B cell (primary cell): ENCODE measurements at places on chromosomes 16 and 17.

GRCh38 chr16:56041556-56042140 lies 149.6 kb upstream of the GNAO1 start:
- DNase-seq, result peak; percentile 35

GRCh38 chr17:69528035-69528434 lies 113.5 kb downstream of the MAP2K6 start:
- DNase-seq, result no peak

DNA sequence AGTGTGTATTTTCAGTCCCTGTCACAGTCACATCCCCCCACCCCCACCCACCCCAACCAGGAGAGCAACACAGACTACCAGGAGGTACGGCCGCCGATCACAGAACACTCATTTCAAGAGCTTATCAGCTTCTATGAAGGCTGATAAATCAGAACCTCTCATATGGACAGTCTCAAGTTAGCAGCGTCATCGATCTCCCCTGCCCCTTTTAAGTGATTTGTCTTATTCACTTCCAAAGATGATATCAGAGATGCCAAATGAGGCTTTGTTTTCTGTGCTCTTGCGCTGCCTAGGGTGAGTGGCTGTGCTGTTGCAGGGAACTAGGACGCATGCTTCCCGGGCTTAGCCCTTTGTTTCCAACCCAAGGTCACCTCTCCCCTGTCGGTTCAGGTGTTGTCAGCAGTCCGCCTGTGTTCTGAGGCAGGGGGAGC lies 26.8 kb upstream of the PMFBP1 start:
- DNase-seq, result no peak

- DNase-seq, result peak; percentile 20
Measured at GRCh38 chr17:18916816-18917500, 35.0 kb upstream of the SLC5A10 start.

DNA sequence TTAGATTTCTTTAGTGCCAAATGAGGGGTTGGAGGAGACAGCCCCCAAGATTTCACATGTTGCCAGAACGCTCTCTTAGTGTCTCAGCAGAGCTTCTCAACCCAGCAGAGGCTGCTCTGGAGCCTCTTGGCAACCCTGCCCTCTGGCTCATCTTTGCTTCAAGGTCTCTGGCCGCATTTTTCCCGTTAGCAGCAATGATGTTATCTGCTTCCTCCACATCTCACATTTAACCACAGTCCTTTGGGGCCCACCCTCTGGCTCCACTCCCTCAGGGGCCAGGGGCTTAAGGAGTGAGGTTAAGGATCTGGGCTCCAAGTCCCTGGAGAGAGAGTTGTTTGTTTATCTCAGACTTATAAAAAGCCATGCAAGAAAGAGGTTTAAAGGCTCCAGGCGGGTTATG lies 3.3 kb upstream of the XYLT1 start:
- DNase-seq, result no peak

DNA sequence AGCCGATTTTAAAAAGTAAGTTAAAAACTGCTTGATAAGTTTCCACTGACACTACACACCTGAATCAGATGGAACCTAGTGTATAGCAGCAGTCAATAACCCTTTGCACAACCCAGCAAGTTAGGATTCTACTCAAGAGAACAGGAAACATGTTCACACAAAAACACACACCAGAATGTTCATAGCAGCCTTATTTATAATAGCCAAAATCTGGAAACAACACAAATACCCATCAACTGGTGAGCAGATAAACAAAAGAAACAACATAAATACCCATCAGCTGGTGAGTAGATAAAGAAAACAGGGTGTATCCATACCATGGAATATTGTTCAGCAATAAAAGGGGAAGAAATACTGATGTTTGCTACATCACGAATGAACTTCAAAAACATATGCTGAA lies 2.7 kb upstream of the CDH11 start:
- no peak for DNase-seq

GRCh38 chr17:7862692-7863437 lies 5.1 kb downstream of the CYB5D1 start:
- peak; percentile 74 for DNase-seq

DNA sequence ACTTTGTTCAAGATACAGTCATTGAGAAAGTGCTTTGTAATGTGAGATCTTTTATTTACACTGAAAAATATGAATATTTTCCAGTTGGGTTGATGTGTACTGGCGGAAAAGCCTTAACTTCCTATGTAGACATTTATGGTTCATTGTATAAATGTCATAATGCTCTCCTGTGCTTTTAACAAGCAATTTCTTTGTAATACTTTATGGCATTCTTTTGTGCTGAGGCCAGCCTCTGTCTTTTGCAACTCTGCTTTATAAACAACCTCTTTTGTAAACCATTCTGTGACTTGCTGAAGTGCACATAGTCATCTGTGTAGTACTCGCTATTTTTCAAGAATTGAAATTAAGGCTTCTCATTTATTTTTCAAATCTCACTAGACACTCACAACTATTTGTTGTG lies 291.2 kb downstream of the CDH11 start:
- no peak for DNase-seq

GRCh38 chr17:75240394-75241142 lies 20.8 kb downstream of the GGA3 start:
- peak; percentile 49 for DNase-seq

DNA sequence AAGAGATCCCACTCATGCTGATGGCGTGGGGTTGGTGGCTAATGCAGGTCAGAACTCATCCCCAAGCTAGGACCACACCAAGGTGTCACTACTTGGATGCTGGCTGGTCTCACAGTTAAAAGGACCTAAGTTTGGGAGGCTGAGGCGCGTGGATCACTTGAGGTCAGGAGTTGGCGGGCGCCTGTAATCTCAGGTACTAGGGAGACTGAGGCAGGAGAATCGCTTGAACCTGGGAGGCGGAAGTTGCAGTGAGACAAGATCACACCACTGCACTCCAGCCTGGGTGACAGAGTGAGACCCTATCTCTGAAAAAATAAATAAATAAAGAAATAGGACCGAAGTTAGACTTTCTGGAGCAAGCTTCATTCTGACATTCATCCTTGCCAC lies 6.6 kb upstream of the CDC42EP4 start:
- DNase-seq, result no peak

DNA sequence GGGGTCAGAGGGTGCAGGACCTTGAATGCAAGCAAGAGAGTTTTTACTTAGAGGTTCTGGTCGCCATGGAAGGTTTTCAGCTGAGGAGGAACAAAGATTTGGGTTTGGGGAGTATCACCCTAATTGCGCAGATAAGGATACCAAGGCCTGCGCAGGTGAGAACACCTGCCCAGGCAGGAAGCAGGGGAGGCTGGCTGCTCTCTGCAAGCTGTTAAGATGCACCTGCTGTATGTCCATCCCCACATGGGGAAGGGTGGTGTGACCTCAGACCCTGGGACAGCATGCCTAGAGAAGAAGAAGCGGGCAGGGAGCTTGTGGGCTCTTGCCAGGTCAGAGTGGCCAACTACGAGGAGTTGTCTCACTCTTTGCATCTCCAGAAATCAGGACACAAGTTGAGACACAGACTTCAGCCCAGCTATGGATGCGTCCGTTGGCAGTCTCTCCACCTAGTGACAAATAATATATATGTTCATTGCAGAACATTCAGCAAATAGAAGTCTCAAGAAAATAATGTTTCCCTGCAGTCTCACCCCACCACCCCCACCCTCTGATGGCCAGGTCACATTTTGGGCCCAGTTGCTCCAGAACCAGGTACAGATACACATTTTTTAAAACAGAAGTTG lies 77.7 kb downstream of the SREBF1 start:
- DNase-seq, result no peak

DNA sequence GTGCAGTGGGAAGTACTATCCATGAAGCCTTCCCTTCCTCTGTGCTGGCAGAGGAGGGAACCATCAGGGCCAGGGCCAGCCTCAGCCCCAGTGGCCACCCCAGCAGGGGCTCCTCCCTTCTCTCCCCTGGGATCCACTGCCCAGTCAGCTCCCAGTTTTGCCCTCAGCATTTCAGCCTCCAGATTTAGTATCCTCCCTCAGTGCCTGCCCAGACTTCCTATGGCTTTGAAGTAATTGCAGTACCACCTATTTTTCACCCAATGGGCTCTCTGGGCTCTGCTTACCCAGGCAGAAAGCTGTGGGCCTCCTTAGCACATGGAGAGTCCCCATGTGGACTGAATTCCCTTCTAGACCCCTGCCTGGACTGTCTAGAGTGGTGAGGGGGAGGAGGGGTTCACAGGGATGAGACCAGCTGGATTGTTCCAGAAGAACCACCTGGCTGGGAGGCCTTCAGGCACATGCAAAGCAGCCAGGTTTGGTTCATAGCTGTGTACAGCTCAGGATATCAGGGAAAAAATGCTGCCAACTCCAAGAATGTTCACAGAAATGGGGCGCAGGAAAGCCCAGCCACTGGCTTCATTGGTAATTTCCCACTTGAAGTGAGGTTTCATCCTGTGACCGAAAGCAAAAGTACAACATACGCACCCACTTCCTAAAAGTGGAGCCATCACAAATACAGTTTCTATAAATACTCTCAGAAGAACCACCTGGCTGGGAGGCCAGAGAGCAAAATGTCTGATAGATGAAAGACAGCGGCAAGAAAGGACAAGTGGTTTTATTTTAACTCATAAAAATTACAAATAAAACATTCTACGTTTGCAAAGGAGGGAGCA lies 15.2 kb upstream of the HERPUD1 start:
- peak; percentile 91 for DNase-seq

- peak; percentile 4 for DNase-seq
Measured at GRCh38 chr16:54927125-54928015, 3.3 kb upstream of the IRX5 start.

GRCh38 chr17:45942284-45942683 lies 47.9 kb downstream of the MAPT start:
- no peak for DNase-seq

GRCh38 chr16:12781777-12782176 lies 21.9 kb downstream of the CPPED1 start:
- DNase-seq, result no peak

DNA sequence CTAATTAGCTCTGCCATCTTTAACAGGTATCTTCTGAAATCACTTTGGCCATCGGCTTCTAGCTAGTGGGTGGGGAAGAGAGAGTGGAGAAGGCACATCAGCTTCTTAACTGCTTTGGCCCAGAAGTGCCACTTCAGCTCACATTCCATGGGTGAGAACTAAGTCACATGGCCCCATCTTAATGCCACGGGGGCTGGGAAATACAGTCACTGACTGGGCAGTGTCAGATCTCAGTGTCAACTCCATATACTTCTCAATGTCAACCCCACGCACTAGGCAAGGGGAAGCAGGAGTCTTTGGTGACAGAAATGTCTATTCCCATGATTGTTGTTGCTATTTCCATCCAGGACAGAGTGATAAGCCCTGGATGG lies 29.4 kb downstream of the CCR7 start:
- DNase-seq, result no peak

DNA sequence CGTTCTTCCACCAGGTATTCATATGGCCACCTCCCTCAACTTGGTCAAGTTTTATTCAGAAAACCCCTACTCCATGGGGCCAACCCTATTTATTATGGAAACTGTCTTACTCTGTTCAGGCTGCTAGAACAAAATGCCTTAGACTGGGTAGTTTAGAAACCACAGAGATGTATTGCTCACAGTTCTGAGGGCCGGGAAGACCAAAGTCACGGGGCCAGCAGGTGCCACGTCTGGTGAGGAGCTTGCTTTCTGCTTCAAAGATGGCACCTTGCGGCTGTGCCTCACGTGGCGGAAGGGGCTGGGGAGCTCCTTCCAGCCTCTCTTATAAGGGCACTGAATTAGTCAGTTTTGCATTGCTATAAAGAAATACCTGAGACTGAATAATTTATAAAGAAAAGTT lies 74.3 kb downstream of the AXIN2 start:
- no peak for DNase-seq

GRCh38 chr16:30967795-30968194 lies 10.2 kb downstream of the SETD1A start:
- no peak for DNase-seq

DNA sequence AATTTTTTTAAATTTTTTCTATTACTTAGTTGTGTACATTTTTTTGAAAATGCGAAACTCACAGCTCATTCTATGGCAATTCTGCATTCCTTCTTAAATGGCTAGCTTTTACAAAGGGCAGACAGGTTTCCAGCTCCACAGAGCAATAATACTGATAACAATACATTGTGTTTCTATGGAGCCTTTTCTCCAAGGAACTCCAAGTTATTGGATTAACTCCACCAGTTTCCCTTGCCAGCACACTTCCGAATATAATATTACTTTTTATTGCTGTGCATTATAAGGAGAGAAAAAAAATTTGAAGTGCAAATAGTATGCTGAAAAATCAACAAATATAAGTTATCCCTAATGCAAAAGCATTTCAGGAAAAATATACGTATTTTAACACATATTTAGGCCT lies 127.5 kb upstream of the PSMD7 start:
- DNase-seq, result no peak

DNA sequence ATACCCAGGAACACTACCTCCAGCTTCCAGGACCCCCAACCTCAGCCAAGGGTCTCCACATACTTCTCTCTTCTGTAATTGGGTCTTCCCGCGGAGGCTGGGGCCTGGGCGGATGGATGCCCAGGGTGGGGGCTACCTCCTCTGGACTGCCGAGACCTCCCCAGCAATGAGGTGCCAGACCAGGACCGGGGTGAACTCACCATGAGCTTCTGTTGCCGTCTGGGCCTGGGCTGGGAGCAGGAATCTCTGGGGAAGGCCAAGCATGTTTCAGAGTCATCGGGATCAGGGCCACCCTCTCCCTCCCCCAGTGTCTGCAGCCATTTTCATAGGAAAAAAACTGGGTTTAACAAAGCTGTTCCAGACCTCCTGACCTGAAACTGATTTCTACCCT lies 10.3 kb upstream of the BAHCC1 start:
- DNase-seq, result no peak

GRCh38 chr16:80994451-80994850 lies 12.2 kb downstream of the CMC2 start:
- no peak for DNase-seq

- DNase-seq, result no peak
Measured at GRCh38 chr16:85782451-85782850, 16.9 kb downstream of the EMC8 start.

DNA sequence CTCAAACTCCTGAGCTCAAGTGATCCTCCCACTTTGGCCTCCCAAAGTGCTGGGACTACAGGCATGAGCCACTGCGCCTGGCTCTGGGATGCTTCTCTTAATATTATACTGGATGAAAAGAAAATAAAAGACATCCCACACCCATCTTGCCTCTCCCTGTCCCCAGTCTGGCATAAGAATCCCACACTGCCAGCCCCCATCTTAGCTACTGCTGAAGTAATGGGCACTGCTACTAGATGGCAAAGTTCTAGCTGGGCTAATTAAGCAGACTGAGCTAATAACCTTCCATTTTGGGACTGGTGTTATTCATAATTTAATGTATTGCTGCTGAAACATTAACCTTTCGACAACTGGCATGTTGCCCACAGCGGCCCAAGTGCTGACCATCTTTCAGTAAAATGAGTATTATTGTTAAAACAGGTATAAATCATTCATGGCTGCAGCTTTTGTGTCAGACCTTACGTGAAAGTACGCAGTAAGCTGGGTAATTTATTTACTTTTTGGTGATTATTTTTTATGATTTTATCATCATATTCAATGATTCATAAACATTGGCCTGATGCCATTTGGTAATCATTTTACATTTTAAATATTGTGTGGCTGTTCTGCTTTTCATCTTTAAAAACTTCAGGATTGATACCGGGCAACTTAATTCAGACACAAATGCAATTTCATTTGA lies 47.4 kb upstream of the ZFHX3 start:
- no peak for DNase-seq
